H4 (cell line): ENCODE measurements at places on chromosomes 7 and 10. TPM values are rescaled to one million over a fixed set of nuclear protein-coding genes. Genes with fewer than 3 reads are reported as not detected.
A peak's percentile ranks its signal among the peaks of the same experiment; 100 is the strongest.

The CLDN4 gene
- total RNA-seq: 1.2 and 4.0 TPM in 2 replicates

The GIMAP7 gene
- not detected in 2 replicates for total RNA-seq

The RPA3 gene
- total RNA-seq: 228 and 233 TPM in 2 replicates

The CPXM2 gene
- not detected in 2 replicates for total RNA-seq

The GRM3 gene
- not detected in 2 replicates for total RNA-seq

The C10orf105 gene
- not detected in 2 replicates for total RNA-seq

The SPDYE16 gene
- total RNA-seq: not detected in 2 replicates

The DIP2C gene
- 2.2 and 2.3 TPM in 2 replicates for total RNA-seq

The FAM25G gene
- not detected in 2 replicates for total RNA-seq

- DNase-seq: no peak
These were observed 38.2 kb downstream of the CDH23 start for GRCh38 chr10:71434760-71435394.

- no peak for DNase-seq
These were observed 81.3 kb downstream of the RAPGEF5 start for GRCh38 chr7:22275661-22276060.

GRCh38 chr10:70109064-70109729 lies 23.4 kb downstream of the AIFM2 start:
- no peak for DNase-seq

GRCh38 chr7:45140827-45141226 lies 16.8 kb upstream of the RAMP3 start:
- DNase-seq: no peak

DNA sequence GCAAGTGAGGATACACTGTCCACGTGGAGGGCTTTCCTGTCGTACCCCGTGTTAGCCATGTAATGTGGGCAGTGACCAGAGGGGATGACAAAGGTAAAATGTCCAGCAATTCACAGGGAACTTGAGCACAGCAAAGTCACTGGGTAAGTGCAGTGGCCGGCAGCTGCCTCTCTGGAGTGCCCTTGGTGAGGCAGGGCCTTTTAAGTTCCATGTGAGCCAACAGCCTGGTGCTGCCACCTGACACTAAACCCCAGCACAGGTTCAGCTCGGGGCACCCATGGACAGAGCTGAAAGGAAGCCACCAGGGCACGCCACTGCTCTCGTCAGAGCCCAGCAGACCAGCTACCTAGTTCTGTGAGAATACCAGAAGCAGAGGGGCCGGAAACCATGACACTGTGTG lies 168.3 kb downstream of the PRKAG2 start:
- no peak for DNase-seq

- DNase-seq: no peak
These were observed 9.0 kb downstream of the CYP2W1 start for GRCh38 chr7:991729-992656.

GRCh38 chr10:70784471-70784870 lies 706 bp downstream of the TBATA start:
- DNase-seq: peak; percentile 24

DNA sequence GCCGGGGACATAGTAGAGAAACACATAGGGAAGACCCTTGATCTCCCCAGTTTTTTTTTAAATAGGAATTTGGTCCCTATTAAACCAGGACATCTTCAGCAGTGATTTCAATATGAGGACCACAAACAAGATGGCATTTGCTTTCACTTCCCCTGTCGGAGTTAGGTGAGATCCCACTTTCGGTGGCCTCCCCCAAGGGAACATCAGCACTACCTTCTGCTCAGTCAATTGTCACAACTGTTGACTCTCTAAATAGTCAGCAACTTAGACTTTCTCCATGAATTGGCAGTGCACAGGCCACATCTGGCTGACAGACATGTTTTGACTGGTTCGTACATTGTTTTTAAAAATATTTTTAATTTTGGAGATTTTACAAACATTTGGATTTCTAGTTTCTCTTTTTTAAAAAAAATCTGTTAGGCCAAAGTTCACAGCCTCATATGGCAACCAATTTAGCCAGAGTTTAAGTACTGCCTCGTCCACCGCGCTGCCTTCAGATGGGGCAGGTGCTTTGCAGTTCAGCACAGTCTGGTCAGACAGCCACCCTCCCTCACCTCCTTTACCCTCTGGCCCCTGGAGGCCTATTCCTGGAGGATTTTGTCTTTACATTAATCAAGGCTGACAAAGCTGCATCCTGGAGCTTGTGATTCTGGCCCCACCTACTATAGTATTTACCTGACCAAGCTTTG lies 139.2 kb upstream of the PRR15 start:
- DNase-seq: no peak

GRCh38 chr7:150313367-150313809 lies 9.8 kb upstream of the LRRC61 start:
- DNase-seq: no peak

GRCh38 chr7:92925876-92926696 lies 89.7 kb upstream of the CDK6 start:
- DNase-seq: peak; percentile 22

DNA sequence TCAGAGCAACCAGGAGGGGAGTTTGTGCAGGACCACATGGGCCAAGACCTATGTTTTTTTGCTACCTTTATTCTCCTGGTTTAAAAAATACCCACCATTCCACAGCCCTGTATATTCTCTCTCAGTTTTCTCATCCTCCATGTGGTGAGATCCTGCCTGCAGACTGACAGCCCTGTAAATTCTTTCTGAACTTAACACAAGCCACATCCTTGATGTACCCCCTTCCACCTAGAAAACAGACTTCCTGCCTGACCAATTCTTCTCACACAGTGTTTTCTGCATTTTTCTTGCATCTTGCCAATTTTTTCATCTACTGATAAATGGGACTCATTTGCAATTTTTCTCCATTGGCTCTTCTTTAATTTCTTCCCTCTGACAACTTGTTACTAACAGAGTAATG lies 78.4 kb downstream of the INSYN2A start:
- DNase-seq: no peak

DNA sequence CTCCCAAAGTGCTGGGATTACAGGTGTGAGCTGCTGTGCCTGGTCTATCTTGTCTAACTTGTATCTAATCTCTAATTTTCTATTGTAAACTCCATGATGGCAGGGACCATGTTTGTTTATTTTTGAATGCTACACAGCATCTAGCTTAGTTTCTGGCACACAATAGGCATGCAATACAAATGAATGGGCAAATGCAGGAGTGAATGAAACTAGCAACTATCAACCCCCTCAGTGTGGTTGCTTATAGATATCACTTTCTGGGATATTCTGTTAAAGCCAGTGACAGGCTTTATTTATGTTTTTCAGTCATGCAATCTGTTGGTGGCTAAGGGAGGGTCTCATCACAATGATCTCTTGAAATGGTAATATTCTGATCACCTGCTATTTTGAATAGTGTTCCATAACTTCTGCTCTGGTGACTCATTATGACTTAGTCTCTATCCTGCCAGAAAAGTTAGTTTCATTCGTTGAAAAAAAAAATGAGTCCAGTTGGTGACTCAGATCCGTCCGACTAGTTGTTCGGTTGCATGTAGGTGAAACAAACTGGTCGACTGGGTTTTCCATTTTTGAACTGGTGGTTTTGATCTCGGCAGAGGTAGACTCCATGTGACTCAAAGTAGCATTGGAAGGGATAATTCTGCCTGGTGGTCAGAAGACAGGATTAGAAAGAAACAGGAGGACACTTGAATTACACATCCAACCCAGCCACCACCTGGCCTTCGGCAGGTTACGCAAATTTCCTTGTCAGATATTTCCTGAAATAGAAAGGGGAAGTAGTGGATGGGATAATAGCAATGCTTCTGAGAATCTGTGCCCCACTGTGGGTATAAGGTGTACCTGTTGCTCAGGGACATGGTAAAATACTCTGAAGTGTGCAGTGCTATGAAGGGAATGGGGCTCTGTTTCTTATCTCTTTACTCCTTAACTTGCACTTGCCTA lies 76.8 kb downstream of the GATA3 start:
- peak; percentile 24 for DNase-seq

DNA sequence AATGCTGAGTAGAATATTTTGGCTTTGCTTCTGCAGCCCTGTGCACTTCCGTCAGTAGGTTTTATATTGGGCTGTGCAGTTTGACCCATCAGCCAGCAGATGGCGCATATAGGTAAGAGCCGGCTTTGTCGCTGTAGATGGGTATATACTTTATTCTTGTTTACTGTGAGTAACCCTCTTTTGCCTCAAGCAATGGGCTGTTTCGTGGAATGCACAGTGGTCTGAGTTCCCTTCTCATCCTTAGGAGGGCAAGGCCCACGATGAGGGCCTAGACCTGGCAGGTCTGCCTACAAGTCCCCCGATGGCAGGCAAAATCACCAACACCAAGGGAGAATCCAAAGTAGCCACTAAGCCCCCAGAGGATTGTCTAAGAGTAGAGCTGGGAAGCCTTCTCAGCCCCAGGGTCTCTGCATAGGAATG lies 1002.9 kb upstream of the KCND2 start:
- peak; percentile 84 for DNase-seq

DNA sequence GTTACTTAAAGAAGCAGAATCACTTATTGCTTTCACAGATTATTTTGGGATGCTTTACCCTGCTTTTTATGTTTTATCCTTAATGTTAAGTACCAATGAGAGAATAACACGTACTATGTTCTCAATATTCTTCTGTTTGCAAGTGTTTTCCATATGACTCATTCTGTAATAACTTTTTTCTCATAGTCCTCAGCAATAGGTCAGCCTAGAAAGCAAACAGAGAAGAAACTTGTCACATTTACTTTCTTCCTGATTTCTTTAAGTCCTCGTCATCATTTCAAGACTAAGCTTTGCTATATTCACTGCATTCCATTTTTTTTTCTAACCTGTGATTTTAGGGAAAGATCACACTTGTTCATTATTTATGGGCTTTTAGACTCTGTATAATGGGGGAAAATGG lies 6.8 kb upstream of the AGR2 start:
- DNase-seq: peak; percentile 37

DNA sequence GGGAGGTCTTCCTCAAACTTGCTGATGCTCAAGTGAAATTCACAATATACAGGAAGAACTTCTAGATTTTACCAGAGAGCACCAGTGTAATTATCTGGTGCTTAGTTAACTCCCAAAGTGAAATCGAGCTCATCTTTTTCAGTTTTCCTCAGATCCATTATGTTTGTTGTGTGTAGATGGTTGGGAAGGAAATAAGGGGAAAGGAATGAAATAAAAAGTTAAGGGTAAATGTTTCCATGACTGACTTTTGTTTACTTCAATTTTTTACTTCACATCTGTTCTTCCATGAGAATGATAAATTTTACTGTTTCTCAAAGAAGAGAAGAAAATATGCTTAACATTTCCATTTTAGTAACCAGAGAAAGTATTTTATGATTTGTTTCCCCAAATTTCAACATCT lies 21.3 kb downstream of the FAM107B start:
- no peak for DNase-seq

GRCh38 chr10:27719052-27719451 lies 26.6 kb downstream of the MKX start:
- DNase-seq: no peak

DNA sequence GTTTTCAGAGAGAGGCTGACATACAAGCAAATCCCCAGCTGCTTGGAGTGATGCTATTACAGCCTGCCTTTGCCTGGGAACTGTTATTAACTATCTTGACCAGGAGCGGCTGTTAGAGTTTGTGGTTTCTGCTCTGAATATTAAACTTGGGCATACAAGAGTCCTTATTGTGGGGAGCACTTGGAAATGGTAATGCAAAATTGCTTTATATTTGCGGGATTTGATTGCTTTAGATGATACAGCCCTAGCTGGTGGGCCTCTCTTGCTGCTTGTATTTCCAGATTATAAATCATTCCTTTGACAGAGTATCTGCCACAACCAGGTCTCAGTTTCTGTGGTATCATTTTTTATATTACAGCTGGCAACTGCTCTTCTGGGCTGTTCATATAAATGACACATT lies 101.9 kb upstream of the FAM204A start:
- DNase-seq: no peak

- peak; percentile 78 for DNase-seq
These were observed 1.0 kb upstream of the AVPI1 start for GRCh38 chr10:97687785-97688781.

DNA sequence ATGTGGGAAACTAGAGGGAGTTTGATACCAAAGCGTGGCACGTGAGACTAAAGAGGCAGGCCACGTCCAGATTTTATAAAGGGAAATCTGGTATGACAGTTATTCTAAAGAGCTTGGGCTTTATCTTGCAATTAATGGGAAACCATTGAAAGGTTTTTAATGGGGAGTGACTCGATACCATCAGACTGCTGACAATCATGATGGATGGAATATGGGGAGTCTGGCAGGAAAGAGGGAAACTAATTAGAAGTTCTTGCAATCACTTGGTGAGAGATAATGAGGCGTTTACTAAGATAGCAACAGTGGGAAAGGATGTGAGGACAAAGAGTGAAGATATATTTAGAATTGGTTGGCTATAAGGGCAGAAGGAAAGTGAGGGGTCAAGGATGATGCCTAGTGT lies 94.0 kb downstream of the MBL2 start:
- no peak for DNase-seq

DNA sequence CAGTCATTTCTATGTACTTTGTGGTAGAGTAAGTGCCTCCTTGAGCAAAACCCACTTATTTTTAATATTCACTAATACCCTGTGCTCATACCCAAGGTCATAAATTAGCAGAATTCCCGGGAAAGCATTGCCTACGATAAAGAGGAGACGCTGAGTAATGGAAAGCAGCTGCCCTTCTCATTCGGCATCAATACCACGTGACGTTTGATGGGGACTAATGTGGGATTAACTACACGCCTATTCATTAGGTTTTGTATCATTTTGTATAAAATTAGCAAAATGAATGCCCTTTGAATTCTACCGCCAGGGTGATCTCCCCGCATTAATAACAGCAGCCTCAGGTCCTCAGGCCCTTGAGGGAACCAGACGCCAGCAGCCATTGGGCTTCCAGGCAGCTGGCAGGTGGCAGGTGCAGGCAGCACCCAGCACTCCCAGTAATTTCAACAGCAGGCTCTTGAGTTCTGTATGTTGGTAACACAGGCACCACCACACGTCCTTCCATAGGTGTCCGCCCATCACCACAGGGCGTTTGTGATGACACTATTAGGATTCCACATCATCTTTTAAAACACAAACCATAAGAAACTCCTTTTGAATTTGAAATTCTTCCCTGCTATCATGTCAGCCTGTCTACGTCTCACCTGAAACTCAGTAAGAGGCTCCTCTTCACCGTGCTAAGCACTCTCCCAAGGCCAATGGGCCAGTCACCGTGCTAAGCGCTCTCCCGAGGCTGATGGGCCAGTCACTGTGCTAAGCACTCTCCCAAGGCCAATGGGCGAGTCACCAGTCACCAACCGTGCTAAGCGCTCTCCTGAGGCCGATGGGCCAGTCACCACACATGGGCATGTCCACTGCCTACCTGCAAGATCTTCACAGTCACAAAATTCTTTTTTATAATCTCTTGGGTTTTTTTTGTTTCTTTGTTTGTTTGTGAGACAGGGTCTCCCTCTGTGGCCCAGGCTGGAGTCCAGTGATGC lies 509.4 kb downstream of the PTPRN2 start:
- DNase-seq: no peak

- peak; percentile 50 for DNase-seq
These were observed 26.5 kb downstream of the DNAJB12 start for GRCh38 chr10:72328045-72328828.

DNA sequence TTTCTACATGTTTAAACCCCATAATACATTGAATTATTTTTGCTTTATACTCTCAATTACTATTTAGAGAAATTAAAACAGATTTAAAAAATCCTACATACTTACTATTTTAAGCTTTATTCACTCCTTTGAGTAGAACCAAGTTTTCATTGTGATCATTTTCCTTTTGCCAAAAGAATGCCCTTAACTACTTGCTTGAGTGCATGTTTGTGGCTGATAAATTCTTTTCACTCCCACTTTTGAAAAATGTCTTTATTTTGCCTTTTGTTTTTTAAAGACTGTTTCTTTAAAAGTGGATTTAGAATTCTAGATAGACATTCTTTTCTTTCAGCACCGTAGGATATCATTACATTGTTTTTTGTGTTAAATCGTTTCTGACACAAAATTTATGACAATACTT lies 22.3 kb upstream of the AGR3 start:
- no peak for DNase-seq
